ENCODE measurements at places on chromosomes 3 and 15. TPM values are rescaled to one million over a fixed set of nuclear protein-coding genes. Genes with fewer than 3 reads are reported as not detected.

DNA sequence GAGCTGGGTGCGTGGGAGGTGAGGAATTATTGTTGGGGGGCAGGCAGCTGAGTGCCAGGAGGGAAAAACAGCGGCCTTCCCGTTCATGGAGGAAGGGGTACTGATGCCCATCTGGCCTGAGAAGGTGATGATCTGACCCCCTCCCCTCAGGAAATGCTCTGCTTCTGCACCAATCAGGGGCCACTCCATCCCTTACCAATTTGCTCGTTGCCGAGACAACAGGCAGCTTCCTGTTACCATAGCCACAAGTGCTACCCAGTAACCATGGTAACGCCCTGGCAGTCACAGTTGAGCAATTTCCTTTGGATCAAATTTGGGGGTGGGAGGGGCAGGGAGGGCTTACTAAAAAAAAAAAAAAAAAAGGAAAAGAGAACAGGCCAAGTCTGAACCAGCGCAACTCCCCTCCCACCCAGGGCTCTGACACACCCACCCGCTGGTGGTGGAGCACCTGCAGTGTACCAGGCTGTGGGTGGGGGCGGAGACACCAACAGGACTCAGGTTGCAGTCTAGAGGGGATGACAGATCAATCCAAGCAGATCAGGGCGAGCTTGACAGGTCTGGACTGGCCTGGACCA, 13.7 kb downstream of the CELF6 start:
- DNase-seq, result no peak

DNA sequence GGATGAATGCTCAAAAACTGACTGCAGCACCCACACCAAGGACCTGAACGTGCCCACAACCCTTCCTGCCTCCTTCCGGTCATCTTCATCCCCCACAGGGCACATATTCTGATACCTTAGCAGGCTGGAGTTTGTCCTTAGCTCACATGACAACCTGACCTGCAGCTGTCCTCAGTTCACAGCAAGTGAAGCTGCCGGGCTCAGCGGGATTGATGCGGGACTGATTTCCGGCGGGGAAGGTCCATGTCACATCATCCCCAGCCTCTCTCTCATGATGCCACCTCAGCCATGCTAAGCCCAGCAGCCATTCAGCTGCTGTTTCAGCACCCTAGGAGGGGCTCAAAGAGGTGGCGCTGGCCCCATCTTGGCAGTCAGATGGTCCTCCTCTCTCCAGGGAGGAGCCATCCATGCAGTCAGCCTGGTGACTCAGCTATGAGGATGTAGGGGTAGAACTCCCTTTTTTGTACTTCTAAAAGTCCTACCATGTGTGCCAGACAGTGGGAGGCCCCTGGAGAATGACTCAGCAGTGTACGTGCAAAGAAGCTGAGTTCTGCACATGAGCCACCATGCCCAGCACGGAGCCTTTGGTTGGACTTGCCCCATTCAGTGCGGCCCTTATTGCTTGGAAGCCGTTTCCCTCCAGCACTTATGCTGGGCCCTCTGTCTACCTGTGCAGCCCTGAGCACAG, 9.5 kb downstream of the CA12 start:
- peak; percentile 66 for DNase-seq

GRCh38 chr3:149860881-149861280, 47.9 kb downstream of the RNF13 start:
- DNase-seq, result no peak

DNA sequence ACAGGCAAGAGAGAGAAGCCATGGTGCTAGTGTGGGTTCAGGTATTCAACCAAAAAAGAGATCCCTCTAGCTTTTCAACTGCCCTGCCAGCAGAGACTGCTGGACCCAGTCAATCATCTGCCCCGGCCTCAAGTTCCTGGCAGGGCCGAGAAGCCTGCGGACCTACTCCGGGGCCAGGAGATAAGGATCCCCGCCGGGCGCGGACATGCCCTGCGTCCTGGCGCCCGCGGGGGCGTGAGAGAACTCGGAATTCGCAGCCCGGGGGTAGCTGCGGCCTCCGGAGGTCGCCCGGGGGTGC, 821 bp upstream of the MAGI1 start:
- DNase-seq, result peak; percentile 77

- DNase-seq, result no peak
Measured at GRCh38 chr15:88512078-88512477, 34.4 kb downstream of the DET1 start.

GRCh38 chr3:126752303-126753190, 48.5 kb downstream of the CHCHD6 start:
- DNase-seq, result peak; percentile 86

GRCh38 chr3:96966181-96966929, 152.0 kb downstream of the EPHA6 start:
- no peak for DNase-seq

GRCh38 chr3:177594096-177594495, 396.8 kb upstream of the TBL1XR1 start:
- no peak for DNase-seq

DNA sequence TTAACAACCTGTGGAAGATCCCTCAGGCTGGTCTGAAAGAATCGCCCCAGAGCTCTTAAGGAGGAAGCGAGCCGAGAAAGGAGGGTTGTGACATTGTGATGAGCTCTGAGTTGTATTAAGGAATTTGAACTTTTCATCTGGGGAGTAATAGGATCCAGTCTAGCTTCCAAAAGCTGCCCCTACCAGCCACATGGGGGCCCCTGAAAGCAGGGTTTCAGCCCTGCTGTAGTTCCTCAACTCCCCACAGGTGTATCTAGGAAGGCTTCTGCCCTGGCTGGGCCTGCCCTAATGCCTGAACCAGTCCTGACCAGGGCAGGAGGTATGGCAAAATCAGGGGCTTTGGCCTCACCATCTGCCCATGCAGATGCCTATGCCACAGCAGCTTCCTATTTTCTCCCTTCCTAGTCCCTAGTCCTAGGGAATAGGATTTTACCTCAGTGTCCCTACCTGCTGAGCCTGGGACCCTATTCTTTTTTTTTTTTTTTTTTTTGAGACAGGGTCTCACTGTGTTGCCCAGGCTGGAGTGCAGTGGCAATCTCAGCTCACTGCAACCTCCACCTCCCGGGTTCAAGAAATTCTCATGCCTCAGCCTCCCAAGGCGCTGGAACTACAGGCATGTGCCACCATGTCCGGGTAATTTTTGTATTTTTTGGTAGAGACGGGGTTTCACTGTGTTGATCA, 5.0 kb upstream of the AP3S2 start:
- DNase-seq, result no peak

DNA sequence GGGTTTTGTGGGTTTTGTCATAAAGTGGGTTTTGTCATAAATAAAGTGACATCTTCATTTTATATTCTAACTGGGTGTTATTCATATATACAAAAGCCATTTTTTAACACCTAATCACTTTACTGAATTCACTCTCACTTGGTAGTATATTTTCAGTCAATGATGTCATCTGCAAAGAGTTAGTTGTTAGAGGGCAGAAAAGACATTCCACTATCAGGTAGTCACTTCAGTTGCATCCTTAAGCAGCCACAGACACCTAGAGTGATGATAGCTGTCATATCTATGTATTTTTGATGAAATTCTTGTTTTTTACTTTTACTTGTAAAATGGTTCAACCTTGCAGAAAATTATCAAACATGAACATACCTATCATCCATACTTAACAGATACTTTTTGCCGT, 89.0 kb downstream of the DHX36 start:
- DNase-seq, result no peak

- DNase-seq, result peak; percentile 65
Measured at GRCh38 chr3:23810343-23811184, 4.8 kb downstream of the UBE2E1 start.

- no peak for DNase-seq
Measured at GRCh38 chr15:89244574-89244903, 760 bp downstream of the FANCI start.

Gene NR2C2
- 28.5 TPM for total RNA-seq

Gene CALML4
- 3.7 TPM for total RNA-seq

Gene ALPK3
- total RNA-seq, result 75.7 TPM

Gene SLC49A4
- total RNA-seq, result 16.8 TPM

Gene AADAC
- 1.4 TPM for total RNA-seq

All from left cardiac atrium (tissue), 4 donors.